ENCODE measurements at places on chromosomes 5 and 9. TPM values are rescaled to one million over a fixed set of nuclear protein-coding genes. Genes with fewer than 3 reads are reported as not detected.
A peak's percentile ranks its signal among the peaks of the same experiment; 100 is the strongest.

The C7 gene
- polyA plus RNA-seq: 1.5 TPM

DNA sequence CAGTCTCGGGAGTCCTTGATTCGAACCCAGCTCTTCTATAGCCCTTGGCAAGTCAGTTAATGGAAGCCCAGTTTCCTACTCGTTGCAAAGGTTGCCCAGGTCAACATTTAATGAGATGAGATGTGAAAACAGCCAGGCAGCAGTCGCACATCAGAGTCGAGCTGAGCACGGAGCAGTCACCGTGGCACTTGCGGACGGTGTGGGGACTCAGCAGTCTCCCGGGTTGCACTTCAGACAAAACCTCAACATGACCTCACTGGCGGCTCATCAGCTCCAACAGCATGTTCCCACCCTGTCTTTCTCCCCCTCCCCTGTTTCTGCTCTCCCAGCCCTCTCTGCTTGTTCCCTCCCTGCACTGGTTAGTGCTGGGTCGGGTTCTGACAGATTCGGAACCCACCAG lies 35.8 kb downstream of the UBE2QL1 start:
- DNase-seq: no peak

DNA sequence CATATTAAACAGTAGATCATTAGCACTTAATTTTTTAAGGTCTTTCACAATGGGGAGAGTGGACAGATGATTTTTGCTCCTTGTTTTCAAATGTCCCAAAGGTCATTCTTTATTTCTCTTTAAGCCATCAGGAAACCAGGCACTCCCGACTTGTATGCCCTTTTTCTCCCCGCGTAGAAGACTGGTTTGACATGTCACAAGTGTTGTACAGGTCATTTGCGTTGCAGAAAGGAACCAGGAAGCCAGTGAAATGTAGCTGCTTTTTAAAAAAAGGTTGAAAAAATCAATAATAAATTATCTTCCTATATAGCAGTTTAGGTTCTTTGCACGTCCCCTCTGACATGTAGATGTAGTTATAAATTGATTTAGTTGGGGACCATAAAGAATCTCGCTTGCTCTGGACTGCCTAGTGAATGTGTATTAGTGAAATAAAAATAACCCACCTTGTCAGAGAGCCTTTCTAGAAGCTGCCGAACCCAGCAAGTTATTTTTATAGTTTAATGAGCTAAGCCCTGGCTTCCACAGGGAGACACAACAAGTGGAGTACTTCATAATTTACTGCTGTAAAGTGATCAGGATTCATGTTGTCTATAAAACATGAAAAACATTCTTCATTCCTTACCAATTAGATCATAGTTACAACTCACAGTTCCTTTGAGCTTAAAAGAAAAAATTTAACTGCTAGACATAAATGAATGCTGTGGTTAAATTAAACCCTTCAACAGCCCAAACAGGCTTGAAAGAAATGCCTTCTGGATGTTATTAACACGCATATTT lies 404.6 kb downstream of the CSNK1G3 start:
- peak; percentile 95 for DNase-seq

DNA sequence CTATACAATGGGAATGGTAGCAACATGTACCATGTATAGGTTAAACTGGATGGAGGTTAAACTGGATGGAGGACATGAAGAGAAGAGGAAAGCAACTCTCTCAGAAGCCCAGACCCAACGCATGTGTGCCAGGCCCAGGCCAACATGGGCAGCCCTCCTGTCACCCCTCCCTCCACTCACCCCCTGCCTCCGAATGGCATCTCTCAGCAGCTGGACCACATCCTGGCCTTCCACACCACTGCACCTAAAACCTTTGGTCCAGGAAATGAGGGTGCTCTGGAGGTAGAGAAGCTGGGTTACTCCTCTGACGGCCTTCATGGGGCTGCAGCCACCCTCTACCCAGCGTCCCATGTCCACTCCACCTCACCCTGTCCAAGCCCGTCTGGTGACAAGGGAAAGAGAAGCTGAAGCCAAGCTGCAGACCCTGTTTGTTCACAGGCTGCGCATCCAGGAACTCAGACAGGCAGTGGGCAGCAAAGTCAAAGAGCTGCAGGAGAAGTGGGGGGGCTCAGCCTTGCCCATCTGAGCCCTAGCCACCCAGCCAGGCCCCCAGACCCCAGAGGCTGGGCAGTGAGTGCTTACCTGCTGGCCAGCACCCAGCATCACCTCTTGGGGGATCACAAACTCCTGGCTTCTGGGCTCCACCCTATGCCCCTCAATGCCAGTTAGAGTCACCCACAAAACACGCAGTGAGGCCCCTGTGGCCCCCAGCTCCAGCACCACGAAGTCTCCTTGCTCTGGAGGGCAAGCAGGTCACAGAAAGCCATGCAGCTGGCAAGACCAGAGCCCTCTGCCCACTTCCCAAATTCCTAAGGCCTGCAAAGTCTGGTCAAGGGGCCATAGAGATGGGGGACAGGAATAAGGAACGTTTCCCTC lies 8.5 kb downstream of the HK3 start:
- no peak for DNase-seq

DNA sequence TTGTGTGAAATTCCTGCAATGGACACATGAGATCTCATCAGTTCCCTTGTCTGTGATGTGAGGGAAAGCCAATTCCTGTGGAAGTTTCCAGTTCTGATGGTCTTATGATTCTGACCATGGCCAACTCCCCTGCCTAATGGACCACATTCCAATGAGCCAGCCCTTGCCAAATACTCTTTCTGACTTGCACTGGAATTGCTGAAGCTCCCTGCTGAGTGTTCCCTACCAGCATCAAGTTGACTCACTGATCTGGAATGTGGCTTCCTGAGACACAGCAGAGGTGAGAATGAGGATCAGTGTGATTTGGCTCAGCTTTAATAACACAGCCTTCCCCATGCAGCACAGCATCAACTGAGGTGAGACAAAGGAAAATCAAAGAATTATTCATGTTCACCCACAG lies 427.8 kb downstream of the KDM4C start:
- peak; percentile 95 for DNase-seq

The TAF11L10 gene
- not detected for polyA plus RNA-seq

GRCh38 chr5:167294882-167295680 lies 996.4 kb upstream of the WWC1 start:
- DNase-seq: peak; percentile 93

The PCDH12 gene
- polyA plus RNA-seq: 0.02 TPM

The ABCA1 gene
- 11.5 TPM for polyA plus RNA-seq

The PCDHGA2 gene
- 5.8 TPM for polyA plus RNA-seq

The PLAC8L1 gene
- polyA plus RNA-seq: not detected

DNA sequence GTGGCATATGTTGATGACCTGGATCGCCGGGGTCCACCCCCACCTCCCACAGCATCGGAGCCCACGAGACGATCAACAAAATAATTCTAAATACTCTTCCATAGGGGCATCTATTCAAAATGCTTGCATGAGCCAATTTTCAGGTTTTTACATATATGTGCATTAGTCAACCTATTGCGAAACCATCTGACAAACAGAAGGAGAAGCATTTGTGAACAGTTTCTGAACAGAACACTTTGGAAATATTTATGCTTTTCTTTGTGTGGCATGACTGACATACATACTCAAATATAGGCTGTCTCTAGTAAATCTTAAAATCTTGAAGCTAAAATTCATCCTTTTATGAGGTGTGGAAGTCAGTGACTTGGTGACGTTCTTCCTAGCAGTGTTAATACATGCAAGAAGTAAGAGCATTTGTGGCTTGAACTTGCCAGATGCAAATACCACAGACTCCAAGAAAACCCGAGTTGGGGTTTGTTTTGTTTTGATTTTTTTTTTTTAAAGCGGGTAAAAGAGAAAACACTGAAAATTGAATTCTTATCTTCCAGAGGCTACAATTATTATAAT lies 5.3 kb downstream of the GPR151 start:
- peak; percentile 66 for DNase-seq
